ENCODE measurements at places on chromosomes 4 and X.

GRCh38 chr4:130689181-130689580 lies 1593.2 kb downstream of the C4orf33 start:
- DNase-seq = no peak

GRCh38 chrX:31435592-31435991 lies 363.8 kb upstream of the FTHL17 start:
- DNase-seq = no peak

DNA sequence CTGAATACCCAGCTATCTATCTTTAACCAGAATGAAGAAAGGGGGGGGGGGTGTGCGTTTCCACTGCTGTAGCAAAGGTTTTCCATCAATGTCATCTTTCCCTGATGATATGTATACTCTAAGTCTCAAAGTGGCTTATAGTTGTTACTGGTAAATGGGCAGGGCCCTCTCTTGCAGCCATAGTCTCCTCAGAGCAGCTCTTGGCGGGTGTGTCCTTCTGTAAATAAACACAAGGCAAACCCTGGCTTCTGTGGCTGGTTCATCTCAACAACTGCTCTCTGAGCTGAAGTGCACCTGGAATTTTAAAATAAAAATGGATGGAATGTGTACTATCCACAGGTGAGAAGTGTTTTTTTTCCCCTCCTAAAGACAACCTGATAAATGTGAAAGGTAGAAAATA lies 57.5 kb upstream of the SCML1 start:
- DNase-seq = no peak

- no peak for DNase-seq
Measured at GRCh38 chrX:120372667-120373370, 10.9 kb downstream of the ATP1B4 start.

DNA sequence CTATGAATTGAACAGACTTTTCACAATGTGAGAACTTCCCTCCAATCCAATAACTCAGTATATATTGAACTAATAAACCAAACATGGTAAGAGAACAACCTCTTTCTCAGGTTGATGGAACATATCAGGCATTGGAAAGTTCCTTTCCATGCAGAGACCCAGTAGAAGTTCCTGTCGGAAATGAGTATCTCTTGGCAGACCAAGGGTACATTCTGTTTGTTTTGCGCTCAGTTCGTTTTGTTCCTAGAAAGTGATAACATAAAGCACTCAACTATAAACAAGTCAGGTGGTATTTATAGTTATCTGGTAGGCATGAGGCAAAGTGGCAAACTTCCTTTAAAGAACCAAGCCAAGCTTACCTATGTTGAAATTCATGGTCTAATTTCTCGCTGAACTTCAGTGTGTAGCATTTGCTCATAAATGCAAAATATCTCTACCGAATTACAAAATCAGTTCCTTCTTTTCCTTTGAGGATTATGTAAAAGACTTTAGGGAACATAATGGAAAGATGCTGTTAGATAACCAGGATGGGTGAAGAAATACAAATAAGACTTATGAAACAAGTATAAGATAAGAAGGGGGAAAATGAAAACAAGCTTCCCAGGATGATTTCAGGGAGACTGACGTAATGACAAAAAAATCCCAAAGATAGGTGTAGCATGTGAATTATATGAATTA lies 120.3 kb downstream of the ARHGAP24 start:
- DNase-seq = no peak

DNA sequence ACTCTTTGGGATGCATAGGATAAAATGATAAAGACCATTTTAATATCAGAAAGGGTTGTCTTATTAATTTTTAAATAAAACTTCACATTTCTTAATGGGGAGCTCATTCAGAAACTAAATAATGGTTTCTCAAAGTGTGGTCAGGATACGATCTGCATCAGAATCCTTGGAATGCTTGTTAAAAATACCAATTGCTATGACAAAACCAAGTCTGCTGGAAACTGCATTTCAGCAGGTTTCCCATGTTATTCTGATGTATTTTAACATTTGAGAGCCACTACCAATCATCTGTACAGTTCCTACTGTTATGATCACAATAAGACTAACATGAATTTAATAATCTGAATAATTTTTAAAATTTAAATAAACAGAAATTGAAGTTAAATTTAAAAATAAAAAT lies 115.1 kb downstream of the SOWAHB start:
- no peak for DNase-seq

DNA sequence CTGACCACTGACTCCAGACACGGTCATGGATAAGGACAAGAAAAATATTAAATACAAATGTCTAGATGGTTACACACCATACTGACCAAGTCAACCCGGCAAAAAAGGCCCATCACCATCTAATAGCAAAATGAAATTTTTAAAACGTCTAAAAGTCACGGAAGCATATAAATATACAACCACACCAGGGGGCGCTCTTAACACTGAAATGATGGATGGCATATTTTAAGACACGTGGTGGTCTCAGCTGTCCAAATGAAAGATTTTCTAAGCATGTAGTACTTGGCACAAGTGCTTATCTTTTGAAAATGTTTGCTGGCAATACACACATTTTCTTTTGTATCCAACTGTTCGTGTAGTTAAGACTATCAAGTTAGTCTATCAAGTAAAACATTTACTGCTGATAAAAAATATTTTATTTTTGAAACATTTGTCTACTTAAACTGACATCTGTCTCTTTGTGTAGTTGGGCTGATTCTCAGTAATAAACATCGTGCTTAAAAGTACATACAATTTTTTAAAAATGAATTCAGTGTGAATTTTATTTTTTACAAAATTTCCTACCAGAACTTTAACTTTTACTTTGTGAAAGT lies 64.6 kb downstream of the COX7B2 start:
- peak; percentile 1 for DNase-seq

- no peak for DNase-seq
Measured at GRCh38 chr4:172650758-172651530, 517.7 kb upstream of the GALNT7 start.

GRCh38 chr4:150582146-150582872 lies at the start of gene MAB21L2:
Gene MAB21L2 (plus strand): TSS chr4:150582151. CDS start chr4:150583030, 879 bp downstream.
- DNase-seq = no peak

DNA sequence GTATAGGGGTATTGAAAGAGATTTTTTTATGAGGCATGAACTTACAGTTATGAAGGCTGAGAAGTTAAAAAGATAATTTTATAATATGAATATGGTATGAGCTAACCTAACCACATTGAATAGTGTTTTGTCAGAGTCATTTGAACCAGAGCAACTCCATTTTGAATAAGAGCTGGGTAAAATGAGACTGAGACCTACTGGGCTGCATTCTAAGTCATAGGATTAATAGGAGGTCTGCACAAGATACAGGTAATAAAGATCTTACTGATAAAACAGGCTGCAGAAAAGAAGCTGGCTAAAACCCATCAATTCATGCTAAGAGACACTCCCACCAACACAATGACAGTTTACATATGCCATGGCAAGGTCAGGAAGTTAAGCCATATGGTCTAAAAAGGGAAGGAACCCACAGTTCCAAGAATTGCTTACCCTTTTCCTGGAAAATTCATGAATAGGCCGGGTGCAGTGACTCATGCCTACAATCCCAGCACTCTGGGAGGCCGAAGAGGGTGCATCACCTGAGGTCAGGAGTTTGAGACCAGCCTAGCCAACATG lies 209.2 kb downstream of the TECRL start:
- no peak for DNase-seq

DNA sequence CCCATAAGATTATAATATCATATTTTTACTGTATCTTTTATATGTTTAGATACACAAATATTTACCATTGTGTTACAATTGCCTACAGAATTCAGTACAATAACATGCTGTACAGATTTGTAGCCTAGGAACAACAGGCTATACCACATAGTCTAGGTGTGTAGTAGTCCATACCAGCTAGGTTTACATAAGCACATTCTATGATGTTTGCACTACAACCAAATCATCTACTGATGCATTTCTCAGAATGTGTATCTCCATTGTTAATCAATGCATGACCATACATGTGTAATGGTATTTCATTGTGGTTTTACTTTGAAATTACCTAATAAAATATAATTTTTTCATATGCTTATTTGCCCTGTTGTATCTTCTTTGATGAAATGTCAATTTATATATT lies 288.1 kb upstream of the PCDH10 start:
- DNase-seq = no peak

All from stimulated activated CD4-positive, alpha-beta T cell treated with anti-CD3 and anti-CD28 coated beads, Interleukin-1b, Interleukin-23, amount 100 ng/mL, for 1 hour (primary cell).